Gastroesophageal sphincter (tissue), 4 donors: ENCODE measurements at places on chromosomes 4 and X. TPM values are rescaled to one million over a fixed set of nuclear protein-coding genes. Genes with fewer than 3 reads are reported as not detected.
A peak's percentile ranks its signal among the peaks of the same experiment; 100 is the strongest.

ELOVL6 gene
- 3.2 TPM for total RNA-seq

MAGEC3 gene
- total RNA-seq, result not detected

SMIM10L2A gene
- 0.81 TPM for total RNA-seq

MID1 gene
- 17.0 TPM for total RNA-seq

RTL3 gene
- total RNA-seq, result 3.2 TPM

TMEM31 gene
- not detected for total RNA-seq

CFAP47 gene
- total RNA-seq, result not detected

PNMA5 gene
- total RNA-seq, result not detected

NAT8L gene
- total RNA-seq, result 0.15 TPM

RNF113A gene
- 11.2 TPM for total RNA-seq

SPIN4 gene
- 2.0 TPM for total RNA-seq

AKAP4 gene
- not detected for total RNA-seq

CFAP299 gene
- not detected for total RNA-seq

USP27X gene
- 5.0 TPM for total RNA-seq

GRCh38 chr4:28354880-28355656 is 1494.4 kb downstream of the STIM2 start:
- ATAC-seq, result no peak

GRCh38 chr4:163663454-163664225 is 169.2 kb downstream of the TMA16 start:
- ATAC-seq, result no peak

DNA sequence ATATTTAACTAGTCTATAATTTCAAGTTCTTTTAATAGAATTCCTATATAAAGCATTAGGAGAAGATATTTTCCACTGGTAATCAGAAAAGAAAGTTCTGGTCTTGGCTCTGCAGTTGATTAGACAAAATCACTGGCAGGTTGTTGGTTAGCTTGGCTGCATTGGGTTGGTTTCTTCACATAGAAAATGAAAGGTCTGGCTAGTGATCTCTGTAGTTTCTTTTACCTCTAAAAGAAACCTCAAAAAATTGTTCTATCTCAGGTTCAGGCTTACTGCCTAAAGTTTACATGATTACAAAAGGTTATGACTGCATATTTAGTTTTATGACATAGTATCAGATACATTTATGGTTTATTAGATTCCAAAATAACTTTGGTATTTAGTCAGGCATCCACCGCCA is 95.8 kb upstream of the NAP1L5 start:
- no peak for ATAC-seq

GRCh38 chr4:186760576-186760975 is 36.9 kb upstream of the FAT1 start:
- ATAC-seq, result no peak

DNA sequence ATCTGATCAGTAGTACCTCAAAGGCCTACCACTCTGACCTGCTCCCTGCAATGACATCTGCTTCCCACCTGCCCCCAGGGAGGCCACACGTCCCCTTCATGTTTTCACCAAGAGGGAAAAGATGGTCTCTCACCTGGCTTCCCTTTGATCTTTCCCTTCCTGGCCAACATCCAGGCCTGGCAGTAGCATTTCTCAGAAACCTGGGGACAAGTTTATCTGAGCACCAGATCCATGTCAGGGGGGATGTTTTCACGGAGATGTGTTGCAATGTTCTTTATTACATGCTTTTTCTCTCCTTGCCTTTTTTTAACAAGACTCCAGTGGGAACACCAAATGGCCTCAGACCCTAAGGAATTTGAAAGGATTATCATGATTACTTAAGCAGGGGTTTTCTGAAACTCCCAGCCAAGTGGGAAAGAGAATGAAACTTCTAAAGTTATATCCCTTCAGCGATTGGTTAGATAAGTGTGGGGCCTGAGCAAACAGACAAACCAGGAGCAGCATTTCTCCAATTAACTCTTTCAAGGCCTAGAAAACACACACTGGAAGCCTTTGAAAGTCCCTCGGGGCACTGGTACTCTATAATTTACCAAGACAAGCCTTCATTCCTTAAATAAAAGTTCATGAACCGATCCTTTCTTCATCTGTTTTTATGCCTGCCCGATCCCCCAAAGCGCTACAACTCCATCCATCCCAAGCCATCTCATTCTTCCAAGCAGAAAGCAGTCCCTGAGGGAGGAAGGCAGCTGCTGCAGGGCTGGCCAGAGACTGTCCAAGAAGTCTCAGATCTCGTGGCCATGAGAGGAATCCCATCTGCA is 94.1 kb downstream of the BCOR start:
- ATAC-seq, result no peak

DNA sequence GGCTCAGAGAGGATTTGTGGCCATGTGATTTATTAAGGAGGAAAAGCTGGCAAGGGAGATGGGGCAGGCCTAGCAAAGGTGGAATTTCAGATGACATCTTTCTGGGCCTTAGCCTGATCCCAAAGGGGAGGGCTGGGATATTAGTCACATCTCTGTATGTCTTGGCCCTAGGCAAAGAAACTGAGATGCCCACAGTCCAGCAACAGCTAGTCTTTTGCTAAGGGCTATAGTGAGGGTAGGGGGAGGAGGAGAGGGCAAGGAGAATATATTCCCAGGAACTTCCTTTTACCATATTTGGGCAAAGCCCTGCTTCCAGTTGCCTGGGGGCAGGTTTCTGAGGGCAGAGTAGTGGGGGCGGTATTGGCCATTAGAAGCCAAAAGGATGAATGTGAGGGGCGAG is 209.8 kb upstream of the NR3C2 start:
- ATAC-seq, result no peak

DNA sequence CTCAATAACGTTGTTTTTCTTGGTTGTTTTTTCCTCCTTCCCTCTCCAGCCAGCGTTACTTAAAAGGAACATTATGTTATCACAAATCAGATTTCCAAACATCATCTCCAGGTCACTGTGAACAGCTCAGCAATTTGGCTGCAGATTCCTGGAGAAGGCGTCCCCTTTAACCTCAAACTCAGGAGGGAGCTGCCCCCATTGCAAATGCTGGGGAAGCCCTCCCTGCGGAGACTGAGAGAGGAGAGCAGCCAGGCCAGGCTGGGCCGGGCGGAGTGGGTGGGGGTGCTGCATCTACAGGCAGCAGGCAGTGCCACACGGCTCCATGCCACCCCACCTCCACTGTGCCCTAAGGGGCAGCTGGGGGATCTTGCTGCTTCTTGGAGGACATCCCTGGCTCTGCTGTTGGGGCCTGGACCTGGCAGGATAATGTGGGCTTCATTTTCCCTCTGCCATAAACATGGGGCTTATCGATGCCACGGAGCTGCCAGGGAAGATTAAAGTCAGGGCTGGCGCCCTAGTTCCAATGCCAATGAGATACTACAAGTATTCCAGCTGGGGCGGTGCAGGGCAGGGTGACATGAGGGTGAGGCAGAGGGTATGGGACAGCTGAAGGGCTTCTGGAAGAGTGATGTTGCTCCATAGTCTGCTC is 148.8 kb downstream of the PJA1 start:
- peak; percentile 18 for ATAC-seq

- ATAC-seq, result peak; percentile 78
Observed at GRCh38 chr4:82044141-82044993, 329.4 kb downstream of the HNRNPD start.

DNA sequence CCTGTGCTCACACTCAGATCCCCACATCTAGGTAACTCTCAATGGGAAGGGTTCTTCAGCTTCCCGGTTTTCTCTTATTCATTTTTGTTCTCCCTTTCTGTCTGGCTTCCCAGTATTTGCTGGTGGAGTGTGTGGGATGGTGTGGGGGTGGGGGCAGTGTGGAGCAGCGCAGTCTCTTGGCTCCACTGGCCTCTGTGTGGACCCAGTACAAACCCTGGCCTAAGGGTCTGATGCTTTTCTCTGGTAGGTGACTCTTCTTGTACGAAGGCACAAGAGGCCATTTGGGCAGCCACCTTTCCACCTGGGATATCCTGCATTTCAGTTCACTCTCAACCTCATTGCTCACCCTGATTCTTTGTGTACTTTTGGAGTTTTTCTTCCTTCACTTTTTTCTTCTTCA is 71.3 kb downstream of the NBDY start:
- ATAC-seq, result no peak

GRCh38 chr4:79764120-79764519 is 308.9 kb downstream of the ANTXR2 start:
- no peak for ATAC-seq

GRCh38 chrX:68868902-68869800 is 40.3 kb downstream of the EFNB1 start:
- ATAC-seq, result no peak

- ATAC-seq, result no peak
Observed at GRCh38 chr4:15416357-15417232, 11.2 kb upstream of the C1QTNF7 start.

DNA sequence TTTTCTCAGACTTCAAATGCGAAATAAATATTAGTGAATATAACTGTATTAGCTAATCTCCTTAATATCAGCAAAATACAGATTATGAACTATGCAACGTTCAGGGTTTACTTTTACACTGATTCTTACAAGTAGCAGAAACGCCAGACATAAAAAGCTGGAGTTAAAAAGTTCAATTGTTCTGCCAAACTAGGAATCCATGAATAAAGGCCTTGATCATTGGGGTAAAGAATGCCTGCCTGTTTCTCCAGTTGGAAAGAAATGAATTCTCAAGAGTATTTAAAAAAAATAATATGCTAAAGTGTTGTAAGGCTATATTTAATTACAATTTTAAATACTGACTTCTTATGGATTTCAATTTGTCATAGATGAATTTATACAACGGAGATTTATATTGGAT is 612.2 kb downstream of the DMD start:
- ATAC-seq, result no peak

DNA sequence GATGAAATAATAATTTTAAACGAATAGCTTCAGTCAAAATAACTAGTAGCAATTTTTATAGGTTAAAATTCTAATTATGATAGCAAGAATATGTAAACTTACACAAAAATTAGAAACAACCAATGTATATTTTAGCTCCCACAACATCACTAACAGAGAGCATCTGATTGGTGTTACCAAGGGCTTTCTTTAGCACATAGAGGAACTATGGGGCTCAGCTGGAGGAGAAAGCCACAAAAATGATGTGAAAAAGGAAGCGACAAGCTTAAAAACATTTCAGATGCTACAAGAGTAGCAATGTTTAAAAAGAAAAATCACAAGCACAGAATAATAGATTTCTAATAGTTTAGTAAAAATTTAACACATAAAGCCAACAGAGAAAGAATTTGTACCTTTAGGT is 56.3 kb downstream of the ATP8A1 start:
- ATAC-seq, result no peak

- no peak for ATAC-seq
Observed at GRCh38 chr4:38462367-38463055, 201.5 kb upstream of the KLF3 start.

GRCh38 chr4:26466578-26467270 is 23.6 kb downstream of the CCKAR start:
- no peak for ATAC-seq

DNA sequence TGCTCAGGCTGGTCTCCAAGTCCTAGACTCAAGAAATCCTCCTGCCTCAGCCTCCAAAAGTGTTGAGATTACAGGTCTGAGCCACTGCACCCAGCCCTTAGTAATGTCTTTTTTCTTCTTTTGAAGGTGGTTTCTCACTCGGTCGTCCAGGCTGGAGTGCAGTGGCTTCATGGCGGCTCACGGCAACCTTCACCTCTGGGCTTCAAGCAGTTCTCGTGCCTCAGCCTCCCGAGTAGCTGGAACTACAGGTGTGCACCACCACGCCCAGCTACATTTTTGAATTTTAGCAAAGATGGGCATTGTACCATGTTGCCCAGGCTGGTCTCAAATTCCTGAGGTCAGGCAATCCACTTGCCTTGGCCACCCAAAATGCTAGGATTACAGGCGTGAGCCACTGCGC is 32.3 kb upstream of the ASMTL start:
- no peak for ATAC-seq

GRCh38 chrX:78106651-78106986 is 2.6 kb downstream of the PGK1 start:
- no peak for ATAC-seq

GRCh38 chr4:168618577-168619265 is 121.9 kb downstream of the PALLD start:
- ATAC-seq, result no peak

- ATAC-seq, result no peak
Observed at GRCh38 chr4:149008415-149009025, 566.3 kb upstream of the NR3C2 start.

DNA sequence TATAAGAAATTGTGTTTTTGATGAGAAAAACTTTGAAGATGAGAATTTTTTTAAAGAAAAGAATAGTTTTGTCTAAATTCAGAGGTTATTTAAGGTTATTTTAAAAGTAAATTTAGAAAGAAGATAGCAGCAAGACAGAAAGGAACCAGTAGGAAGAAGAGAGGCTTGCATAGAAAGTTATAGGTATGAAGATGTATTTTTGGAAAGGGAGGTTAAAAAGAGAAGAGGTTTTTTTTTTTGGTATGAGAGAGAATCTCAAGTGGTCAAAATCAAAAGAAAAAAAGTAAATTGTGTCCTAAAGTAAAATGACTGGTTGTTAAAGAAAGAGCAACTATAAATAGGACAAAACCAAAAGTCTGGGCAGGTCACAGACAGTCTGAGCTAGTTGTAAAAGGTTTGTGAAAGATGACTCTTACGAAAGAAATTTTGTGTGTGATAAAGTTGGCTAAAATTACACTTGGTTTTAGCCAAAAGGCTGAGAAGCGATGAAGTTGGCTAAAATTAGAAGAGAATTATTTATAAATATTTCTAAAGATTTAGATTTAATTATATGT is 16.4 kb upstream of the EIF4E start:
- no peak for ATAC-seq
